ENCODE measurements at places on chromosomes 5 and 9. TPM values are rescaled to one million over a fixed set of nuclear protein-coding genes. Genes with fewer than 3 reads are reported as not detected.

The BTNL9 gene
- total RNA-seq = not detected

The LRRC8A gene
- 30.9 TPM for total RNA-seq

The SPINK1 gene
- total RNA-seq = 1.5 TPM

The ABLIM3 gene
- total RNA-seq = 206 TPM

The IGFBPL1 gene
- not detected for total RNA-seq

The SHC3 gene
- 0.02 TPM for total RNA-seq

The GDF9 gene
- total RNA-seq = 0.79 TPM

The PPP3R2 gene
- total RNA-seq = not detected

The ZDHHC11 gene
- total RNA-seq = 7.0 TPM

The RNF183 gene
- total RNA-seq = not detected

The LECT2 gene
- not detected for total RNA-seq

The SREK1 gene
- total RNA-seq = 87.3 TPM

The NUDT2 gene
- total RNA-seq = 30.6 TPM

The ZDHHC11B gene
- 0.17 TPM for total RNA-seq

The FGFR4 gene
- 1.5 TPM for total RNA-seq

The NDOR1 gene
- total RNA-seq = 18.0 TPM

The RAI14 gene
- total RNA-seq = 47.9 TPM

The SCGB3A1 gene
- total RNA-seq = not detected

The CDKN2B-AS1 gene
- not detected for total RNA-seq

The LRRC70 gene
- 0.54 TPM for total RNA-seq

The KIF4B gene
- total RNA-seq = not detected

All from MCF 10A (cell line).